ENCODE measurements at places on chromosomes 2 and 18.

DNA sequence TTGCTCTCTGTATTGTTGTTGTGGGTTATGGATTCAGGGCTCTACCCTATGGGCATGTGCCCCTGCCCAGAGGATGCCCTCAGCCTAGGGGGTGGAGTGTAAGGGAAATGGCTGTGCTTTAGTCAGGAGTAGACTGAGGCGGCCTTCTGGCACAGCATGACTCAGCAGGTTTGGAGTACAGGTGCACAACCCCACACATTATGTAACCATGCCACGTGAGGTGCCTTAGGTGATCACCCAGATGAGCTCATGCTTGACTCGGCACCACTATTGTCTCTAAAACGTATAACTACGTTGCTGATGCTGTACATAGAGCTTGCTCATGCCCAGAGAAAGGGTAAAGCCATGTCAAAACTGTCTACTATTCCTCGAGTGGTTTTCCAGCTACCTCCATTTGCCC is 48.3 kb upstream of the ZC3H15 start:
- no peak for DNase-seq

GRCh38 chr2:165889798-165890197 is 63.8 kb downstream of the TTC21B start:
- DNase-seq, result no peak

GRCh38 chr2:38557981-38558380 is 44.7 kb downstream of the HNRNPLL start:
- no peak for DNase-seq

GRCh38 chr2:119517433-119517832 is 6.8 kb downstream of the SCTR start:
- DNase-seq, result no peak

GRCh38 chr2:21431078-21431477 is 307.3 kb downstream of the TDRD15 start:
- DNase-seq, result no peak

All from activated CD8-positive, alpha-beta memory T cell treated with anti-CD3 and anti-CD28 coated beads for 1 hour (primary cell).